NCI-H1417 treated with DMSO at 0.1 percent for 48 hours (cell line): ENCODE measurements at places on chromosomes 16 and 17.

DNA sequence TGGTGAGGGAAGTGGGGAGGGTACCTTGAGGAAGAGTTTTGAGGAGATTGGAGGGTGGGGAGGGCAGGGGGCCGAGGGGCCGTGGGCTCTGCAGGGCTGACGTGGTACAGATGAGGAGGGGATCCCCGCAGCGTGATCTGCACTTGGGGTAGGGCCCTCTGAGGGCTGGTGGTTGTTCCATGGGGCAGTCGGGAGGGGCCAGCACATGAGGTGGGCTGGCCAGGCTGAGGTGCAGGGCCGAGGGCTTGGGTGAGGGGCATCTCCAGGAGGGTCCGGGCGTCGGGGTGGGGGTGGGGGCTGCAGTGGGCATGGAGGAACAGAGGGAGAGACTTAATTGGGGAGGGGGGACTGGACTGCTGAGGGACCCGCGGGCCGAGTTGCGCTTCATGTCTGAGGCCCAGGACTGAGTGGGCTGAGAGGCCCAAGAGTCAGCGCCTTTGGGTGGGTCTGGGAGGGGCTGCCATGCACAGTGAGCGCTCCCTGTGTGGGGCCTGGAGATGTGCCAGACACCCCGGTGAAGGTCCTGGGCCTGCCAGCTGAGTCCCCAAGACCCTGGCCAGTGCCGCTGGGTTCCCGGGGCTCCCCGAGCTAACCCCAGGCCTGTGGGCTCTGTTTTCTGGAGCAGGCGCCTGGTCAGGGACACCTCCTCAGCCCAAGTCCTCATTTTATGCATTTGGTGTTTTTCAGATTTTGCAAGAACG is 13.3 kb downstream of the PRSS27 start:
- DNase-seq: no peak

GRCh38 chr17:41015454-41015853 is 6.5 kb upstream of the KRTAP3-1 start:
- DNase-seq: no peak

GRCh38 chr17:68750208-68750562 is 149.0 kb upstream of the FAM20A start:
- DNase-seq: no peak

DNA sequence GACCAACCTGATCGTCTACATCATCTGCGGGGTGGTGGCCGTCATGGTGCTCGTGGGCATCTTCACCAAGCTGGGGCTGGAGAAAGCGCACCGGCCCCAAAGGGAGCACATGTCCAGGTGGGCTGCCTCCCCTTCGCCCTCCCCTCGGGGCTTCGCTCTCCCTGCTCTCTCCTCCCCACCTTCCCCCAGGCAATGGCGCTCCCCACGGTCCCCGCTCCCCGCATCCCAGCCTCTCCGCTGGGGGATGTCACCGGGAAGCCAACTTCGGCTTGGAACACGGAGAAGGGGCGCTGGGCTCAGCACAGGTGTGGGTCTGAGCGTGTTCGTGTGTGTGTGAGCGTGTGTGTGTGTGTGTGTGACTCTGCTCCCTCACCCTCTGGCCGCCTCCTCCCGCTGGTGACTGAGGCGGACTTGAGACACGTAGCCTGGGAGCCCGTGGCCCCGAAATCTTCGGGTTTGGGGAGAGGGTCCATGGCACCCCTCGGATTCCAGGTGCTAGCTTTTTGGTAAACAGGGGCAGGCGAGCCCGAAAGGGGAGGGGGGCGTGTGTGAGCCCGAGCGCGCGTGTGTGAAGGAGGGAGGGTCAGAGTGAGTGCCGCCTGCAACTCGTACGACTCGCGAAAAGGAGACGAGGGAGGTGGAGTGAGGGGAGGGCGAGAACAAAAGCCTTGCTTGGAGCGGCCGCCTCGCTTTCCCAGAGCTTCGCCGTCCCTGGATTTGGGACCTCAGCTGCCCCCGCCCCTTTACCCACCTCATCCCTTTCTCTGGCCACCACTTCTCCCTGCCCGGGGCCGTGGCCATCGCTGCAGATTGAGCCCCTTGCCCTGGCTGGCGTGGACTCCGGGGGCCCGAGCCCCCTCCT is 1.3 kb downstream of the SHISA9 start:
- no peak for DNase-seq

DNA sequence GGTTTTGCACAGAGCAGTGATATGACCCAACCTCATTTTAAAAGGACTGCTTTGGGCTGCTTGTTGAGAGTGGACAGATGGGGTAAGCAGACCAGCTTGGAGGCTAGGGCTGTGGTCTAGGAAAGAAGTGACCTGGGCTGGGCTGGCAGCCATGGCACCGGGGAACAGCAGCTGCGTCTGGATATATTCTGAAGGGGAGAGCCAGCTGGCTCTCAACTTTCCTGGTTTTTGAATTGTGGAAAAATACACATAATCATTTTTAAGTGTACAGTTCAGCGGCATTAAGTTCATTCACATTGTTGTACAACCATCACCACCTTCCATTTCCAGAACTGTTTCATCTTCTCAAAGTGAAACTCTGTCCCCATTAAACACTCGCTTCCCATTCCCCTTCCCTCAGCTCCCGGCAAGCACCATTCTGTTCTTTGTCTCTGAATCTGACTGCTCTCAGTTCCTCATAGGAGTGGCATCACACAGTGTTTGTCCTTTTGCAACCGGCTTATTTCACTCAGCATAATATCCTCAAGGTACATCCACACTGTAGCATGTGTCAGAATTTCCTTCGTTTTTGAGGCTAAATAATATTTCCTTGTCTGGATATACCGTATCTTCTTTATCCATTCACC is 113.2 kb downstream of the SPECC1 start:
- no peak for DNase-seq

GRCh38 chr16:58028541-58029070 is 3.1 kb downstream of the MMP15 start:
- no peak for DNase-seq

GRCh38 chr17:43907425-43907981 is at the start of gene MPP2:
Gene MPP2 (minus strand): TSS chr17:43907536. CDS start chr17:43904460, 3,076 bp downstream.
- DNase-seq: no peak

GRCh38 chr17:8745586-8746500 is 1.2 kb upstream of the CCDC42 start:
- no peak for DNase-seq

GRCh38 chr16:1348926-1349325 is 2.8 kb downstream of the TSR3 start:
- DNase-seq: no peak

DNA sequence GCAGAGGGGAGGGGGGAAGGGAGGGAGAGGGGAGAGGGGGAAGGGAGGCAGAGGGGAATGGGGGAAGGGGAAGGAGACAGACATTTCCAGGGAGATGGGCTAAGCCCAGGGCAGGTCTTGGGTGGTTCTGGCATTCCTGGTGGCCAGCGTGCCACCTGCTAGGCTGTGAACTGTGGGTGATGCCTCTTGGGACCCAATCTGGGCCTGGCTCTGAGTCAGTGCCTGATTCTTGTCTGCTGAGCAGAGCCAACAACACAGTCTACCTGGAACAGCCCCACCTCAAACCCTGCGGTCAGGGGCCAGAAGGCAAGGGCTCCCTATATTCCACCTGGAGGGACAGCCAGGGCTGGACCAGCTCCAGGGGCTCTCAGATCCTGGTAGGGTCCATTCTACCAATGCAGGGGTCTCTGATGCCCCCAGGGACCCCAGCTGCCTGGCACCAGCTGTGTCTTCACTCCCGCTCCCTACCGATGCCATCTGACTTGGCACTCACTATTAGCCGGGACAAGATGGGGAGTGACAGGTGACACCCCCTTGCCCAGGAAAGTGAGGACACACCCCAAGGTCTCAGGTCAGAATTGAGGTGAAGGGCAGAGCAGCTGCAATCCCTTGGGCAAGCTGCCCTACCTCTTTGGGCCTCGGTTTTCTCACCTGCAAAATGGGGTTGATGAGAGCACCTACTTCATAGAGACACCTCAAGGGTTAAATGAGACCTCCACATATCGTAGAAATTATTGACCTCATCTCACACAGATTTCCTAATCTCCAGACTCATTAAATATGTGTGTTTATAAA is 87.2 kb downstream of the LITAF start:
- DNase-seq: no peak

GRCh38 chr17:32910769-32911168 is 17.2 kb upstream of the TMEM98 start:
- DNase-seq: no peak

- DNase-seq: no peak
These were observed 112.5 kb downstream of the HAPSTR1 start for GRCh38 chr16:9203956-9204355.

- no peak for DNase-seq
These were observed 90.9 kb downstream of the MYH11 start for GRCh38 chr16:15765880-15766279.

- DNase-seq: no peak
These were observed 50.8 kb downstream of the TBC1D26 start for GRCh38 chr17:15782866-15783265.

DNA sequence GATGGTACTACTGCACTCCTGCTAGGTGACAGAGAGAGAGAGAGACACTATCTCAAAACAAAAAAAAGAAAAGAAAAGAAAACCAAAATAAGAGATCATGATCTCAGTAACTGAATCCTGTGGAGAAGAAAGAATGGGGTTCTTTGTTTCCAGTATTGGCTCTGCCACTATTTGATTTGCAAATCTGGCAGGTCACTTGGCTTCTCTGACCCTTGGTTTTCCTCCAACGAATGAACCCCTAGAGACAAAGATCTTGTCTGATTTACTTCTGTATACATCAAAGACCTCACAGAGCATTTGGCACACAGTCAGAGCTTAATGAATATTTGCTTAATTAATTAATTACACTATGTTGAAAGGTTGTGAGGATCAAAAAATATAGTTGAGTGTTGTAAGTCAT is 47.9 kb upstream of the NLK start:
- no peak for DNase-seq

- no peak for DNase-seq
These were observed 155.7 kb downstream of the SOCS1 start for GRCh38 chr16:11100239-11100750.

DNA sequence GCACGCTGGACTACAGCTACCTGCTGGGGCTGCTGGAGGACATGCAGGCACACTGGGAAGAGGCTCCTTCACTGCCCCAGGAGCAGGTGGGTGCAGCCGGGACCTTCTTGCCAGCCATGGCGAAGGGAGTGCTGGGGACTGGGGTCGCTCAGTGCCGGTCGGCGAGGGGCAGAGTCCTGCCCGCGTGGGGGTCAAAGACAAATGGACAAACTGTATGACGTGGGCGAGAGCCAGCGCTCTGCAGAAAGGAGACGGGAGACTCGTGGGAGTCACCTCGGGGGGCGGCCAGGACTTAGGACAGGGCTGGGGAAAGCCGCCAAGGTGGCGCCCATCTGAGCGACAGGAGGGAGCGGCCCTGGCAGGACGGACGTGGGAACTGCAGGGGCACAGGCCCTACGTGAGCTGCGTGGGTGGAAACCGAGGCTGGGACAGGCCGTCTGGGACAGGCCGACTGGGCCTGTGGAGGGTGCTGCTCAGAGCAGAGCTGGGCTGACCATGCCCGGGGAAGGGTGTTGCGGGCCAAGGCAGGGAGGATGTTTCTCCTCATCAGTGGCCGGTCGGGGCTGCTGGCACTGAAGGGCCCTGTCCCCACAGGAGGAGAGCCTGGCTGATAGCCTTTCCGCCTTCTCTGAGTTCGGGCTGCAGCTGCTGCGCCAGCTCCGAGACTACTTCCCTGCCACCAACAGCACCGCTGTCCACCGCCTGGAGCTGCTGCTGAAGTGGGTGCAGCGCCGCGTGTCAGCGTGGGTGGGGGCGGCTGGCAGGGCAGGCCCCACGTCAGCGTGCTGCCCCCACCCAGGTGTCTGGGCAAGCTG is 8.0 kb downstream of the TSR3 start:
- DNase-seq: no peak

DNA sequence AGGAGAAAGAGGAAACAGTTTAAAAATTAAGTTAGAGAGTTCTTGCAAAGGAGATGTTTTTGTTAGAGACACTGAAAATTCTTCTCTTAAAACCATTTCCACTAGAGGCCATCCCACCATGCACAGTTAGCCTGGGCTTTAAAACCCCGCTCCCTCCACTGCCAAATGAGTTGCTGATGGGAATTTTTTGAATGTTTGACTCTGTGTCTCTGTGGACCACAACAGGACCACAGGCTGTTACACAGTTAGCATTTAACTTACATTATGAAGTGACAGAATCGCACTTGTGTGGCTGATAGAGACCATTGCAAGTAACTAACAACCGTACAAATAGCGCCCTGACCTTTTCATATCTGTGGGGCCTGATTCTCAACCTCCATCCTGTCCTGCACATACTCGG is 74.7 kb upstream of the TBX2 start:
- DNase-seq: no peak

DNA sequence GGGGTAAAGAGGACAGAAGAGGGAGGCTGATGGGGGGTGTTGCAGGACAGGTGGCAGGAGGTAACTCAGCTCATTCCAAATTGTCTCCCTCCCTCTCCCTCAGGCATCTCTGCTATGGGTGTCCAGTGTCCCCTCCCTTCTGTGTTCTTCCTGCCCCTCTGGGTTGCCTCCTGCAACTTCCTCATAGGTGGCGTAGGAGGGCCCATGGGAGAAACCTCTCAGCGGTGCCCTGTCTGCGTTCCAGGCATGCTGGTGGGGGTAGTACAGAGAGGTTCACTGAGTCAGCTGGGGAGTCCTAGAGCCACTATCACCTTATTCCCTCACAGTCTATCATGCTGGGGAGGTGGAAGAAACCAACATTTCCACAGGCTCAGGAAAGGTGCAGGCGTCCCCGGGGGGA is 14.7 kb upstream of the ODF4 start:
- DNase-seq: no peak

DNA sequence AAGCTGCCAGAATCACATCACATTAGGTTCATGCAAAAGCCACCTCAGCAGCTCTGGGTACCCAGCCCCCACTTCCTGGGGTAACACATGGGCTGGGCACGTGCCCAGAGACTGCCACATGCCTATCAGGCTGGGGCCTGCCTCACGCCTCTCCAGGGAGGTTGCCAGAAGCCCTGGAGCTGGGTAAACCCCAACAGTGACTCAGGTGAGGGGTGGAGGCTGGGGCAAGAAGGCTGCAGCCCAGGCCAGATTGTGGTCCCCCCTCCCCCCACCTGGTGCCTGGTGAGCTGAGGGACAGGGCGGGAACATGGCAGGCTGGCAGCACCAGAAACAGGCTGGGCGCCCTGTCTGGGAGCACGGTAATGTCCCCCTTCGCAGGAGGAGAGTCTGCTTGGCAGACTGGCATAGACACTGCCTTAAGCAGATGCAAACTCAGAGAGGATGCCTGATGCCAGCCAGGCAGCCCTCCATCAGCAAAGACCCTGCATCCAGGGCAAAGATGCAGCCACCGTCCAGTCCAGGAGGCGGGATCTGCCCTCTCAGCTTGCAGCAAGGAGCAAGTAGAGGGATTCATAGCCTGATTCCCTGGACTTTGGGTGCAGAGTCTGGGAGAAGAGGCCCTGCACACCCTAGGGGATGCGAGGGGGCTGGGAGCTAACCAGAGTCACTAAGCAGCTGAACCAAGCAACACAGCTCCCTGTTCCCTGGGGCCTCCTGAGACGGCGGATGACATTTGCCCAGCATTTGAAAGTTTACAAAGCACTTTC is 28.8 kb downstream of the NGFR start:
- no peak for DNase-seq
